ENCODE measurements at places on chromosomes 13 and 19. TPM values are rescaled to one million over a fixed set of nuclear protein-coding genes. Genes with fewer than 3 reads are reported as not detected.

FREM2 gene
- total RNA-seq: under 0.01 TPM

DNA sequence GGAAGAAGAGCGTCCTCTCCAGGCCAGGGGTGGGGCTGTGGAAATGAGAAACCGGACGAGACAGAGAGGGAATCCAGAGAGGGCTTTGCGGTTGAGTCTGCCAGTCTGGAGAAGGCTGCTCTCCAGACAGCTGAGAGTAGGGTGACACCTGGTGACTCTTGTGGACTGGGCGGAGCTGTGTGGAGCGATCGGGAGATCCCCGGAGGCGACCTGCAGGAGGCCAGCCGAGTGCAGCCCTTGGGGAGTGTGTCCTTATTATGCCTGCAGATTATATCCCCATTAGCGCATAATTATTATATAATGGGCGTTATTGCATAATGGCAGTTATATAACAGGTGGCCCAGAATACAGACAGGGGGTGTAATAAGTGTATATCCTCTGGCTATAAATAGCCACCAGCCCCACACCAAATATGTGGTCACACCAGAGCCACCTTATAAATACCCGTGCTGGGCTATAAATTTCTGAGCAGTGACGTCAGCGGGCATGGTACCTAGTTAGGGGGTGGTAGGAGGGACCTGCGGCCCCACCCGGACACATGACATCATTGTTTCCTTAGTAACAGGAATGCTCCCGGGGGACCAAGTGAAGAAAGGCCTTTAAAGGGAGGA is 41.2 kb downstream of the NFIX start:
- peak; percentile 69 for DNase-seq

GRCh38 chr13:64917566-64917965 is 2312.6 kb downstream of the PCDH9 start:
- no peak for DNase-seq

DNA sequence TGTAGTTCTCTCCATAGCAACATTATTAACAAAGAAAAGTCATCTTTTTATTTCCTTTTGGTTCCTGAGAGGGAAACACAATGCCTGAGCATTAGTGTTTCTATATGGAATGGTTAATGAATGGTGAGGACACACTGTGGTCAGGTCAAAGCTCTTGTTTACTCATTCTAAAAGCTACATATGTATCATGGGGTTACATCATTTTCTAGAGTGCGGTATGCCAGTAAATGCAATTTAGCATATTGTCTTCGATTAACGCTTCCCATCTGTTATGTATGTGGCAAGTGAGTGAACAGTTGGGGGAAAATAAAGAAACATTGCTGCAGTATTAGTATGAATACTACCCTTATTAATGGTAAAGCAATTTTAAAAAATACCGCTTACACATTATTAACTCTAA is 1152.2 kb upstream of the SPRY2 start:
- no peak for DNase-seq

DNA sequence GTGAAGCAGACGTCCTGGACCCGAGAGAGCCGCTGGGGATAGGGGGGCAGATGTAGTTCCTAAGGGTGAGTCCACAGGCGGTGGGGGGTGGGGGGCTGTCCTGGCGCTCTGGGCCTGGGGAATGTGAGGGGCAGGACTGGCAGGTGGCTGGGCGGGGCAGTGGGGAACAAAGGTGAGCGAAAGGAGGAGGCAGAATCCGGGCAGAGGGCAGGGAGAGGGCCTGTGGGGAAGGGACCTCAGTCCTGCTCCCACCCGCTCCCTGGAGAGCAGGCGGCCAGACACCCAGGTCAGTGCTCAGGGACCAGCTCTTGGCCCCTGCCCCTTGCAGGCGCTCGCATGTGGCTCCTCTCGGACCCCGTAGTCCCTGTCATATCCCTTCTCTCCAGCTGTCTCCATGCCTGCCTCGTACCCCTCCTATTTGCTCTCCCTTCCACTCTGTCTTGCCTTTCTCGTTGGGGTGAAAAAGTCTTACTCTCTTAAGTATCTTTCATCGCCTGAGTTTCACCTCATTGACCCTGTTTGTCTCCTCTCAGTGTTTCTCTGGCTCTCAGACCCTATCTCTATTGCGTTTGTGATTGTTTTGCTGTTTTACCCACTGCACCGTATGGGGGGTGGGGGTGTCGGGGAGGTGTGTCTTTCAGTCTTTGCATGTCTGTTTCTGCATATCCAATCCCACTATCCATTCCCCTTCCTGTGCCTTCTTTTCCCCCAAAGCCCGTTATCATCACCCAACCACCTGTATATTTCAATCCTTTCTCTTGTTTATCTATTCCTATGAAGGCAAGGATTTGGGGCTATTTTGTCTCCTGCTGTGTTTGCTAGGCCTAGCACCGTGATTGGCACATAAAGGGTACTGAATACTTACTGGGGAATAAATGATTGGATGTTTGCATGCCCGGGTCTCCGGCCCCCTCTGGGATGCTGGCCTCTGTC is 5.8 kb downstream of the SPHK2 start:
- DNase-seq: peak; percentile 66

DNA sequence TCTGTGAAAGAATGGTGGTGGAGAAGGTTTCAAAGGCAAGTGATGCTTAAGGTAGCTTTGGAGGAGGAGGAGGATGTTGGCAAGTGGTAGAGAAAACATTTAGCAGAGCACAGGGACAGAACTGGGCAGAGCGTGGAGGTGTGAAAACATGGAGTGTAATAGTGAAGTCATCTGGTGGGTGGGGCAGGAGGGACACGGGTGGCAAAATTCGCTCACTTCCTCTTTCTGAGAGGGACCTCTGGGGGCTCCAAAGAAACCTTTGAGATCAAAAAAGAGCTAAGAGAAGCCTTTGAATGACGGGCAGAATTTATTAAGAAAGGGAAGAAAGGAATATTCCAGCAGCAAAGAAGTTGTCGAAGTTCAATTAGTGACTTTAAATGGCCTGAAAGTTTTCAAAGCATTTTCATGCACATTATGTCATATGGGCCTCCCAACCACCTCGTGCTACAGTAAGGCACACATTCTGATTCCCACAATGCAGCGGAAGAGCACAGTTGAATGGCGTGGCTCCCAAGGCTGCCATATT is 82.8 kb downstream of the STARD13 start:
- DNase-seq: no peak

DNA sequence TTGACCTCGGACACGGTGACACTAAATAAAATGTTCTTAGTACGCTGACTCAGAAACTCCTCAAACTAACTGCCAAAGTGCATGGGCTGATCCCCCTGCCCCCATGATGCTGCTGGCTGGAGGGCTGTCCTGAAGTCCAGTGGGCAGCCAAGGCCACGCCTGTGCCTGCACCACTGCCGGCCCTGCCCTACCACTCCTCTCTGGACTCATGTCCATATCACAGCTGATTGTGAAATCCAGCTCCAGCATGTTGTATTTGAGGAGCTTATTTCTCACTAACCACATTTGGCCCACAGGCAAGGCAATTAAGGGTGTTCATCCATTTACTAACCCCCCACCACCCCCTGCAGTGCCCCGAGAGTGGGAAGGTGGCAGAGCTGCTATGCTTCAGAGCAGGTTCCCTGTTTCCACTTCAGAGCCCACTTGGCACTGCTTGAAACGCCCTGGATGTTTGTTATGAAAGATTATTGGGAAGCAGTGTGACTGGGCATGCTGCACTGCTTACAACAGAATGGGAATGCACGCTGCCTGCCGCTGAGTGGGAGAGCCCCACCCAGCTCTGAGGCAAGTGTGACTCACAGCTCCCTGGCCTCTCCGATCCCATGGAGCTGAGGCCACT is 114.0 kb downstream of the UQCRFS1 start:
- peak; percentile 90 for DNase-seq

DNA sequence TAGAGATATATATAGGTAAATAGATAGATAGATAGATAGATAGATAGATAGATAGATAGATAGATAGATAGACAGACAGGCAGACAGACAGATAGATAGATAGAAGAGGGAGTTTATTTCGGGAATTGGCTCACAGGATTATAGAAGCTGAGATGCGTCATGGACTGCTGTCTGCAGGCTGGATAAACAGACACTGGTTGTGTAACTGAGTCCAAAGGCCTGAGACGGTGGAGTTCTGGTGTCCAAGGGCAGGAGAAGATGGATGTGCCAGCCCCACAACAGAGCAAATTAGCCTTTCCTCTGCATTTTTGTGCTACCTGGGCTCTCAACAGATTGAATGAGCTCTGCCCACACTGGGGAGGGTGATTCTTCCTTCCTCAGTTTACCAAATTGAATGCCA is 2.7 kb downstream of the CYP4F3 start:
- DNase-seq: no peak

GRCh38 chr13:28620011-28620830 is 38.7 kb upstream of the POMP start:
- no peak for DNase-seq

OR7D2 gene
- 0.11 TPM for total RNA-seq

GRCh38 chr19:19206938-19207337 is 3.7 kb upstream of the NR2C2AP start:
- no peak for DNase-seq

FBL gene
- 81.8 TPM for total RNA-seq

FAM216B gene
- 16.4 TPM for total RNA-seq

ITGBL1 gene
- 6.9 TPM for total RNA-seq

- no peak for DNase-seq
Observed at GRCh38 chr13:96243376-96243775, 153.5 kb downstream of the HS6ST3 start.

GRCh38 chr13:43947897-43948458 is 68.3 kb downstream of the LACC1 start:
- no peak for DNase-seq

ZNF99 gene
- 0.31 TPM for total RNA-seq

- no peak for DNase-seq
Observed at GRCh38 chr13:109331898-109332297, 454.5 kb downstream of the IRS2 start.

NBEA gene
- 20.0 TPM for total RNA-seq

DNA sequence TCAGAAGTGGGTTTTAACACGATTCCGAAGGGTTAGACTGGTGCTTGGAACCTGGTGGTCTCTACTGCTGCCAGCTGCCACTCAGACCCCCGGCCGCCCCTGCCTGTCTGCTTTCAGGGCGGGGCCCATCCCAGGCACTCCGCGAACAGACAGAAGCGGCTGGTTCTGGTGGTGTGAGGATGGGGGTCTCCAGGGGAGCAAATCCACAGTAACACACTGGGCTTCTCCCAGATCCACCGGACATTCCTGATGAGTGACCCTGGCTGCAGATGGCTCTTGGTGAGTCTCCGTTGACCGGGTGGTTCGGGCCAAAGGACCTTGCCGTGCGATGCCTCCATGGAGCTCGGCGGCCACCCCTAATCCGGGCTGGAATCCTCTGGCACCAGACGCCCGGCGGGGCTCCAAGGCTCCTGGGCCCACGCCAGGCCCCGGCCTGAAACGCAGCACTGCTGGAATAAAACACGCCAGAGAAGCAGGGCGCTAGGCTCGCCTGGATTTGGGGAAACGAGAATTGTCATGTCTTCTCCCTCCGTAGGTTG is 2.1 kb upstream of the PTBP1 start:
- peak; percentile 90 for DNase-seq

- peak; percentile 73 for DNase-seq
Observed at GRCh38 chr19:11091703-11092153, 2.5 kb downstream of the LDLR start.

GRCh38 chr19:48252609-48253008 is 3.1 kb downstream of the CARD8 start:
- no peak for DNase-seq

GRCh38 chr13:46948338-46948737 is 51.5 kb upstream of the HTR2A start:
- DNase-seq: no peak

All from right cardiac atrium (tissue), 5 donors.